Nucleus accumbens (tissue), 56 donors: ENCODE measurements at places on chromosomes 6 and 20.

GRCh38 chr6:127475823-127476176 is 16.6 kb upstream of the KIAA0408 start:
- DNase-seq = no peak

DNA sequence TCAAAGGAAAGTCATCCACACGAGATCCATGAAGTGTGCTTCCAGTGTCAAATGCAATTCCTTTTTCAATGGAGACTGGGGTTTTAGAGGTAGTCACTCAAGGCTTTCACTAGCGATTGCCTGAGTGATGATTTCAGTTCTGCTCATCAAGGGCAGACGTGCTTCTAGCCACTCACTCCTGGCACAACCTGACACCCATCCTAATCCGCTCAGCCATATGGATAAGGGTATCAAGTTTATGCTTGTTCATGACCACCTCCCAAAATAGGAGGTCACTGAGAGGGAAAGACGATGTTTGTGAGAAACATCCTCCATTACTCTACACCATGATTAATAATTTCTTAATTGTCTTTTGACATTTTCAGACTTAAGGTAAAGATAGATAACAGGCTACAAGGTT is 91.3 kb upstream of the HEY2 start:
- DNase-seq = no peak

GRCh38 chr6:158086504-158087223 is 81.4 kb downstream of the SERAC1 start:
- DNase-seq = no peak

GRCh38 chr6:52286798-52287432 is 2.4 kb upstream of the MCM3 start:
- DNase-seq = no peak

DNA sequence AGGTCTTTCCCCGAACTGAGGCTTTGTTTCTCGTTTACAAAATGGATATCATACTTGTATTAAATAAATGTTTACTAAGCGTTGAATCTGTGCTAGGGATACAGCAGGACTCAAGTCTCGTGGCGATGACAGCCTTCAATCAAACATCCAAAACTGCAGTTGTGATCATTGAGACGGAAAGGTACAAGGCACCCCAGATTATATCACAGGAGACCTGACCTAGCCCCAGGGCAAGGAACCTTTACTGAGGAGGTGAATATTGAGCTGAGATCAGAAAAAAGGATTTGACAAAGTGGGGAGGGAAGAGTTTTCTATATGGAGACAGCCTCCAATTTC is 476 bp downstream of the AAR2 start:
- DNase-seq = no peak

DNA sequence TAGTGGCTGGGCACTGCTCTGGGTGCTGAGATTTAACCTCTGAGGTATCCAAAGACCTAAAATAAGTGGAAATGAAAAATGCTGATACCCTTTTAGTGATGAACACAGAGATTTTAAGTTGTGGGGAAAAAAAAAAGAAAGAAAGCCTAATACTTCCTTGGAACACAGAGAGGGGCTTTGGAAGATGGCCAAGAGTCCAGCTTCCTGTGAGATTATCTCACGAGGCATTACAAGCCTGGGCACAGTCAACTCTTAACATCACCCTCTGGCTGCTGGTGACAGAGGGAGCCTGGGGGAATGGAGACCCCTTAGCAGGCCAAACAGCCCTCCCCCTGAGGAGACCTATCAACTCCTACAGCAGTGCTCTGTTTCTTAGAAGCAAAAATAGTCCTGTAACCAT is 19.7 kb downstream of the BTN2A1 start:
- no peak for DNase-seq

- no peak for DNase-seq
Observed at GRCh38 chr6:150196942-150197745, 54.3 kb downstream of the PPP1R14C start.

DNA sequence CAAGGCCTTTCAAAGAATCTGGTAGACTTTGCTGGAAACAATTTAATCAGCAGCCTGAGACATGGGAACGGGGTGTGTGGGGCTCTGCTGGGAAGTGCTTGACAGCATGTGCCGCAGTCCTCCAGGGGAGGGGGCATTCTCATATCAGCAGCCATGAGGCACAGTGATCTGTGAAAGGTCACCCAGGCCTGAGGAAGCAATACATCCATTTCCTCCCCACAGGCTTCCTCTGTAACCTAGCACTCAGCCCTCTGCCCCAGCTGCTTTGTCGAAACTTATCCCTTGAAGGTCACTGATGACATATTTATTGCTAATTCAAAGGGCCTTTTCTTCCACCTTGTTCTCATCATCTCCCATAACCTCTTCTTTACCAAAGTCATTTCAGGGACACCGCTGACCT is 103.3 kb downstream of the TNFAIP3 start:
- DNase-seq = no peak

DNA sequence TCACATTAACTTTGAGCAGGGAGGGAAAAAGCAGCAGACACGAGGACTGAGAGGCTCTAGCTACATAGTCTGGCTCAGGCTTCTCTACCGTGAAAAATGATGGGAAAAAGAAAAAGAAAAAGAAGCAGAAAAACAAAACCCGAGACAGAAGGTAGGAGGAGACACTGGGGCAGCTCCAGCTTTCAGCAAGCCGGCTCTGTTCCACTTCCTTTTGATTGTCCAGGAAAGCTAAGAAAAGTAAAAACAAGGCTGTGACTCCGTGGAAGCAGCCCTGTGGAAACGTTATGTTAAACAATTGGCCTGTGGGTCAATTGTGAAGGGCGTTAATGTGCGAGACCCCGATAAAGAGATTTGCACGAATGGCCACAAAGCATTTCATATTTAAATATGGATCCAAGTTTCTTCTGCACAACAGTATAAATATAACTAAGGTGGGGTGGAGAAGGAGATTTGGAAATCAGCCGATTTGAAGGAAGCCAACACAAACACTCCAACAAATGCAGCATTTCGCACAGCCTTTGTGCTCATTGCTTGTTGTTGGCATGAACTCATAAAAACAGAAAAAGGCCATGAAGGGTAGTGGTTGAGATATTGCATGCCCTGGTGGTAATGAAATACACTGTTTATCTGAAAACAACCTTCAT is 236.9 kb upstream of the JAG1 start:
- no peak for DNase-seq

GRCh38 chr20:45934046-45934585 is 367 bp upstream of the PCIF1 start:
- no peak for DNase-seq

DNA sequence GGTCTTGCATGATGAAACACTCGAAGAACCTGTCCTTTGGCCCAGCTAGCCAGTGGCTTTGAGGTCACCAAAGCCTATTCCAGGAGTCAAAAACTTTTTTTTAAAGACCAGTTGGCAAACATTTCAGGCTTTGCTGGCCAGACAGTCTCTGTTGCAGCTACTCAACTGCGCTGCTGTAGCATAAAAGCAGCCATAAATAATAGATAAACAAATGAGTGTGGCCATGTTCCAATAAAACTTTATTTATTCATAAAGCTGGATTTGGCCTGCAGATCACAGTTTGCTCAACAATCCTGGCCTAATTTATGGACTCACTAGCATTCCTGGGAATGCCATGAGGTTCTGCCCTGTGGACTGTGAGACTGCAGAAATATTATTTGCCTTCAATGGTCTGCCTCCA is 68.8 kb upstream of the LTV1 start:
- no peak for DNase-seq

DNA sequence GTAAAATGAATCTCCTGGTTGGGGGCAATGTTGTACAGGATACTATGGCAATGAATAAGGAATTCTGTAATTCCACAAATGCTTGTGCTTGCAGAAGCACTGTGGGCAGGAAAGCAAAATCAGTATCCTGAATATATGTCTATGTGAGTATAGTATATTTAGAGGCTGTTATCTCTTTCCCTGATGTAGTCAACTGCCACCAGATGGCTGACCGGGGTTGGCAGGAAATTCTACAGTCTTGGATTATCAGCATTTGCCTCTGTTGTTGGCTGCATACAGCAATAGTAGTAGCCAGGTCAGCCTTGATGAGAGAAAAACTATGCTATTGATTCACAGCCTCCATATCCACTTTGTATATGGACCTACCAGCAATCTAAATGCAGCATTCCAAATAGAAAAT is 425.1 kb upstream of the JAG1 start:
- no peak for DNase-seq

- no peak for DNase-seq
Observed at GRCh38 chr6:145012039-145012662, 723.2 kb downstream of the EPM2A start.

- DNase-seq = no peak
Observed at GRCh38 chr6:152897807-152898399, 84.9 kb downstream of the FBXO5 start.

- no peak for DNase-seq
Observed at GRCh38 chr6:167472148-167472547, 147.3 kb downstream of the TTLL2 start.

GRCh38 chr20:63500151-63500901 is 1.4 kb upstream of the EEF1A2 start:
- DNase-seq = no peak

GRCh38 chr20:37188787-37189186 is 9.4 kb upstream of the MROH8 start:
- DNase-seq = no peak

DNA sequence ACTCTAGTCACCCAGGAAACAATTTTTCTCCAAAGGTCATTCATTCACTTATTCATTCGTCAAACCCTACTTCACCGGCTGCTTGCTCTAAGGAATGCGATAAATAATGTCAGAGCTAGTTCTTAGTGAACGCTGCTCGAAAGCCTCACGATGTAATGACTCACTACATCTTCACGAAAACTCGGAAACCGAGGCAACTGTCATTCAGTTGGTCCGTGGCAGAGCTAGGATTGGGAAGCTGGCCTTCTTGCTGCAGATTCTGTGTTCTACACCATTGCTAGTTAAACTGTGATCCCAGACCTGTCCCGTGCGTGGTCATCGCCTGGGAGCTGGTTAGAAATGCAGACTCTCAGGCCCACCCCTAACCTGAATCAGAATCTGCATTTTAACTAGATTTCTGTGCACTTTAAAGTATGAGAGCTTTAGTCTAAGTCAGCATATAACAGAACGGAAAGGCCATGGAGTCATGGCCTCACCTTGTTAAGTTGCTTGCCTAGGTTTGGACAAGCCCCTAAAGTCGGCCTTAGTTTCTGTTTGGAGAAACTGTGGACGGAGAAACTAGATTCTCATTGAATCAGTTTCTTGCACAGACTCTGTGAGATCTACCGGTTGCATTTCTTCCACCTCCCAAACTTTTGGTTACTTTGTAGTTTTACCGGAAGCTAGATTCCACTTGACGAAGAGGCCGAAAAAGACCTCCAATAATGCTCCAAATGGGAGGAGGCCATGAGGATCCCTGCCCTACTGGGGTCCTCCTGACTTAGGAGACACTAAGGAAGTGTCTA is 651 bp upstream of the CCND3 start:
- no peak for DNase-seq

DNA sequence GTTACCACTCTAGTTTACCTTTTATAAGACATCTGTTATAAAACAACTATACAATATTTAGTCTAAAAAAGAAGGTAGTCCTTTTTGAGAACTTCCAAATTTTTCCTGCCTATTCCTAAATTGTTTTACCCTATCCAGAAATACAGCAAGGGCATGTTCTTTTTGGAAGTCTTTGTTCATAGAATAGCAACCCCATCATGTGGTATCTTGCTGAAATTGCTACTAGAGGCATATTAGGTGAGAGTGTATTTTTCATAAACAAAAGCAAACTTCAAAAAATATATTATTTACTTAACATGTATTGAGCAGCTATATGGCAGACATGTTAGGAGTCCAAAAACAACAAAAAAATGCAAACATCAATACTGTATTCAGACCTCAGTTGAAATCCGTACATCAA is 371.8 kb upstream of the NRSN1 start:
- DNase-seq = no peak

GRCh38 chr20:21315138-21315537 is 12.0 kb downstream of the XRN2 start:
- DNase-seq = no peak

DNA sequence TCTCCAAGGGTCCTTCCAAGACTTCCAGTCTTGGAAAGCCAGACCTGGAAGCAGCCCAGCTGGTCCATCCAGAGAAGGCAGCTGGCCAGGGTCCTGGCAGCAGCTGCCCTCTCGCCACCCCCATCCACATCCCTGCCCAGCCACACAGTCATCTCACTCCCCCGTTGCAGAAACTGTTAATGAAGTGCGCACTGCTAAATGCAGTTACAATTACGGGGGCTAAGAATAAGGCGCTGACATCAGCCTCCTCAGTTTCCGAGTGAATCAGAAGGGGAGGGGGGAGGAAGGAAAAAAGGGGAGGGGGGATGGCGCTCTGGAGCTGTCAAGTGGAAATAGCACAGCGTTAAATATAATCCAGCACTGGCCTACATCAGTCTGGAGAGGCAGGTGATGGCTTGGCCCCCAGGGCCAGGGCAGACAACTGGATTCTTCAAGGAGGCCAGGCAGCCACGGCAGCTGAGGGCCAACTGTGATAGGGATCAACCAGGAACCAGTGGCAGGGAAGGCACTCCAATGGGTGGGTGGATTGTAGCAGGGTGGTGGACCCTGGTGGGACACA is 6.9 kb downstream of the RIMS4 start:
- peak; percentile 25 for DNase-seq

GRCh38 chr6:21279619-21280018 is 313.9 kb upstream of the SOX4 start:
- DNase-seq = no peak

DNA sequence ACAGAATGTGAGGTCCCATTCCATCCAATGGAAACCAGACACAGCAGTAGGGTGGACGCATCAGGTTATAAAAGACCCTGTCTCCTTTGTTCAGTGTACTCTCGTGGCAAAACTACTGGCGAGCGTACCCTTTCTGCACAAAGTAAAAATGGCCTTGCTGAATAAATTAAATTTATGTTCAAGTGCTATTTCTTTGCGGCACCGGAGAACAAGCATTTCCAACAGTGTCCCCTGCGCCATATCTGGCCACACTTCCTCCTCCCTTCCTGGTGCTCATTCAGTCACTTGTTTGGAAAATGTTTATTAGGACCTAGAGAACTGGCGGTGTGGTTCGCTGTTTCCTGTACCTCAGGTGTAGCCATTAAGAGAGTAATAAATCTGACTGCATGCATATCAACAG is 46.9 kb upstream of the DACT2 start:
- DNase-seq = no peak

DNA sequence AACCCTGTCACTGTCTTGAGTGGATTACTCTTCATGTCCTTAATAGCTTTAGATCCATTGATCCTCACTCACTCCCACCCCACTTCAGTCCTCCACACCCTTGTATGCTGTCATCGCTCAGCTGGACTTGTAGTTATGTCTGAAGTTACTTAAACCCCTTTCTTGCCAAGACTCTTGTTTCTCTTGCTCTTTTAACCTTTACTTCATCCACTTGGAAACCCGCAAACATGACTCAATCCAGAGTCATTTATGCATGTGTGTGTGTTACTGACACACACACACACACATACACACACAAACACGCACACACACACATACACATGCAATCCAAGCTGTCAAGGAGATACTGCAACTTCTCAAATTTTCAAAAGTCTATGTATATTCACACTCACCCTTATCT is 341.8 kb downstream of the SYNE1 start:
- DNase-seq = no peak

DNA sequence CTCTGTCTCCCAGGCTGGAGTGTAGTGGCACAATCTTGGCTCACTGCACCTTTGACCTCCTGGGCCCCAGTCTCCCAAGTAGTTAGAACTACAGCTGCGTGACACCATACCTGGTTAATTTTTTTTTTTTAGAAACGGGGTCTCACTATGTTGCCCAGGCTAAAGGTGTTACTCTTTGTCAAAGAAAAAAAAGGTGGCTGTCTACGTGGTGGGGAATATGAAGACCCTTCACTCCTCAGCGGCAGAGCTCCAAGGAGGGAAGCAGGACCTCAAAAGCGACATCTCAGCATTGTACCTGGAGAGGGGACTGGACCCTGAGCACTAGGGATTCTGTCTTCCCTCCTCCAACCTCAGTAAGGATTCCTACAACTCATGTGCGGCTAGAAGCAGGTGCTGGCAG is 16.4 kb upstream of the TBC1D22B start:
- no peak for DNase-seq
